Activated T-helper 1 cell treated with anti-CD3 and anti-CD28 coated beads, Interleukin-2, amount 50 U/mL, for 16 hours (primary cell): ENCODE measurements at places on chromosomes 11 and 22.

DNA sequence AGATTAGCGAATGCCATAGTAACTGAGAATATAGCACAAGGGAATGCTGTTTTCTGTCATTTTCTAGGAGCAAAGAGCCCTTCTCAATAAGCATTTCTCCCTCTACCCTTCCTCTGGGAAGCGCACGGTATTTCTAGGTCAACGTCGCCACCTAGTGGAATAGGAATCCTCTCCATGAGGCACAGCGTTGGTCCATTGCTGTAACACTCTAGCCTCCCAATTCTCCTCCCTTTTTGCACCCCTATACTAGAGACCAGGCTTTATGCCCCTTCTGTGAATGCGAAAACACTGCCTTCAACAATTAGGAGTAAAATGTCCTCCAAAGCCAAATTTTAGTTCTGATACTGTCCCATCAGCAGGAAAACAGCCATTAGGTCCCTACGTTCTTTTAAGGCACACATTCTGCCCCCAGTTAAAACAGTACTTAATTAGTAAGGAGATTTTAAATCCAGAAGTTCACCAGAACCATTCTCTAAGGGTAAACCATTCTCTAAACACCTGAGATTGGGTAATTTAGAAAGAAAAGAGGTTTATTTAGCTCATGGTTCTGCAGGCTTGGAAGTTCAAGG is 12.8 kb upstream of the HYLS1 start:
- DNase-seq, result no peak

DNA sequence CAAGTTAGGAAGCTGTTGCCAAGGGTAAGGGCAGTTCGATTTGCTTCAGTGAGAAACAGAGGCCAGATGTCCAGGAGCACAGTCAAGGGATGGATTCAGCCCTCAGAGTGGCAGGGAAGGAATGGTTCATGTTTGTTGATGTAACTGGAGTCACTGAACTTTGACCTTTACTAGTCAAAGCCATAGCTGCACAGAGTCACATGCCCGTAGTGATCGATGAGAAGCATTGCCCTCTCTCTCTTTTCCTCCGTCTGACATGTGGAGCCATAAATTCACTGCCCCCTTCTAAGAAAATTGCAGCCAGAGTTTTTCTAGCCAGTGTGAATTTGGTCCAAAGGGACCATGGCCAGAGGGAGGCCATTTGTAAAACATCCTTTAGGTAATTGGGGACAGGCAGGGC is 124.1 kb upstream of the MTNR1B start:
- no peak for DNase-seq

- no peak for DNase-seq
Measured at GRCh38 chr11:102590276-102591049, 34.7 kb downstream of the MMP20 start.

GRCh38 chr11:47506373-47506772 is 46.6 kb downstream of the CELF1 start:
- no peak for DNase-seq

DNA sequence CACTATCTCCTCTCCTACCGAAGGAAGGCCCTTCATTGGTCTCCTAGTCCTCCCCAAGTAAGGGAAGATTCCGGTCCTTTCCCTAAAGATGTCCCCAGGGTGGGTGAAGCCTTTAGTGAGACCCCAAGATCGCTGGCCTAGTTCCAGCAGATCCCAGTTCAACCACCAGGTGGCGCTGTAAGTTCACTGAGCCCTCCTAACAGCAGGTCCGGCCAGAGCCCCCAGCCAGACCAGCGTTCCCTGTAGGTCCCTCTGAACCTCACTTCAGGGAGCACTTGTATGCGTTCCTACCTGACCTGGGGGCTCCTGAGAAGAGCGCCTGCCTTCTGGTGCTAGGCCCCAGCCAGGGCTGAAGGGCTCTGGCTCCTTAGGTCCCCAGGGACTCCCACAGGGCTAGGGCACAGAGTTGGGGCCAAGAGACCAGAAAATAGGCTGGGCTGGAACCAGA is 38.1 kb downstream of the LMO1 start:
- DNase-seq, result peak; percentile 49

GRCh38 chr11:116939499-116939898 is 102.1 kb upstream of the APOA1 start:
- no peak for DNase-seq

- DNase-seq, result no peak
Measured at GRCh38 chr22:47195156-47195483, 432.7 kb downstream of the TBC1D22A start.

DNA sequence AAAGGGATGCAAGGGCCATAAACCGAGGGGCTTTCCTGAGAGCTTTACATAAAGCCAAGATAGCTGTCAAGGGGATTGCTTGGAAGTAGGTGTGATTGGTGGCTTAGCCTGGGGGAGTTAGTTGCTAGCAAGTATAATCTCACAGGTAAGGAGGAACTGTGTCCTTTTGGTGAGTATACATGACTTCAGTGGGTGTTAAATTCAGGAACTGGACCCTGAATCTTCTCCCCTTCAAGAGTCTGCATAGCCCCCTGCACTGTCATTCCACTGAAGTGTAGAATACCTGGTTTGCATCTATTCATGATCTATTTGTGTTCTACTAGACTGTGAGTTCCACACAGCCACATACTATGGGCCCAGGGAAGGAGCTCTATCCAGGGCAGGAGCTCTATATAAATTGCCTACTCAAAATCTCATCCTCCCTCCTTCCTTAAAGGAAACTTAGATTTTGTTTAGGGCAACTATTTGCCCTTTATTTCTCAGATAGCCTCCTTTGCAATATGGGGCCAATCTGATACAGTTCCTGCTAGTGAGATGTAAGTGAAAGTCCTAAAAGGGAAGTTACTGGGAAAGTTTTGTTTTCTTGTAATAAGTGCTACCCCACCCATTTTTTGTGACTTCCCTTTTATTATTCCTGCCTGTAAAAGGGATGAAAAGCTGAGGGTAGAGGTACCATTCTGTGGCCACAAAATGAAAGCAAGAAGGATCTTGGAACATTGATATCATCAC is 120.5 kb downstream of the PGR start:
- DNase-seq, result no peak

DNA sequence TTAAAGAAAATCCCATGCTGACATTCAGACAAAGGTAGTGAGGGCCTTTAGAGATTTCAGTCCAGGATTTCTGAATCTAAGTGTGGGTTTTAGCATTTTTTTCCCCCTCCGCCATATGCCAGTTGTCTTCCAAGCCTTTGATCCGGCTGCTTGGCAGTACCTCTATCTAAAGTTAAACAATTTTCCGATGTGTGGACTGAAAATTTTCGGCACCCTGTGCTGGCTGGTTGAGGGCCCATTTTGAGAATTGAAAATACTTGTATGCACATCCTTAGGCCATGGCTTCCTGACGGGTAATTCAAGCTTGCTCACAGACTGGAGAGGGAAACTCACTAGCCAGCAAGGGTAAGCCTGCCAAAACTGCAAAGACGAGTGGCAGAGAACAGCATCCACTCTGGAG is 131.9 kb upstream of the NARS2 start:
- no peak for DNase-seq

- no peak for DNase-seq
Measured at GRCh38 chr11:124877910-124878758, 12.9 kb downstream of the ROBO3 start.

DNA sequence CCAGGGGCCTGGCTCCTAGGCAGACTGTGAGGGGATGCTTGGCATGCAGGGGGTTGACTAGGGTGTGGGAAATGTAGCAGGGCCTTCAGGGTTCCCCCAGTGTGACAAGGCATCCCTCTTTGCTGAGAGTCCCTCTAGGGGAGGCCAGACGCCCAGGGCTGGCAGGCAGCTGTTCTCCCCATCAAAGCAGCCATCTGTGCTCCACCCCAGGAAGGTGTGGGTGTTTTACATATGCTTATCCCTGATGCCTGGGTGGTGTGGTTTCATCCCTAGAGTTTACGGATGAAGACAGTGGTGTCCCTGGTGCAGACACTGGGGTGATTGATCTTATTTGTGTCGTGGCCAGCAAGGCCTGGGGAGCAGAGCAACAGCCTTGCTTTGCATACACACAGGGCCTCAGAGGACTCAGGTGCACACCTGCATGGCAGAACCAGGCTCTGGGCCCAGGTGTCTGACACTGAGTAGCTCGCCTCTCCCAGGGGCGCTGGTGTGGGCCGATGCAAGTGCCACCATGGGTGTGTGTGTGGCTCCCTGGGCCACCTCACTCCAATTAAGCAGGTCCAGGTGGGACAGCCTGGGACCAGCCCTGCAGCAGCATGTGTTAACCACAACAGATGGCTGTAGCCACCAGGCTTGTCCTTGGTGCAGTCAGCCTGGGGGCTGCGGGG is 74.2 kb downstream of the MED15 start:
- DNase-seq, result no peak

DNA sequence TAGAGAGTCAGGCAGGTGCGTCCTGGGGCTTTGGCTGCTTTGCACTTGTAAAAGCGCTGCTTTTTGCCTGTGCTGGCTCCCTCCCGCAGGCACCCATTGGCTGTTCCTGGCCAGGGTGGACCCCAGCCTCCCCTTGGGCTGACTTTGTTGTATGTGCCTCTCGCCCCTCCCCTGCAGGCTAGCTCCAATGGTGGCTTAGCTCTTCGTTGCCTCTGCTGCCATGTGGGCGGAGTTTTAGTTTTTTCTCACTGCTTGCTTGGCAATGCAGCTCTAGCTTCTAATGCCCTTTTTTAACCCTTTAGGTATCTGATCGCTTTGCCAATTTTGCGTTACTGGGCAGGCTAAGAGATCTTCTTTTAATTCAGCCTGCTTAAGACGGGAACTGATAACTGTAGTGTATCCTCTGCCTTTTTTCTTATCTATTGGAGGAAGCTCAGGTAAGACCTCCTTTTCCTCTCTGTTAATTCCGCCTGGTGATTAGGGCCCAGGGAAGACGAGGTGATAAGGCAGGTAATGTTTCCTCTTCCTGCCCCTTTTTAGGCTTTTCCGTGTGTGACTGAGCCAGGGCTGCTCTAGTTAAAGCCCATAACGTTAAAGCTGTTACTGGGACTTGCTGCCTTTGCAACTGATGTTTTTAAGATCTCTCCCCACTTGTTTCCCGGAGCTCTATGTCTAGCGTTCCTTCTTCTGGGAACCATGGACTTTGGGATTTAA is 11.7 kb upstream of the GLYATL1 start:
- DNase-seq, result no peak

DNA sequence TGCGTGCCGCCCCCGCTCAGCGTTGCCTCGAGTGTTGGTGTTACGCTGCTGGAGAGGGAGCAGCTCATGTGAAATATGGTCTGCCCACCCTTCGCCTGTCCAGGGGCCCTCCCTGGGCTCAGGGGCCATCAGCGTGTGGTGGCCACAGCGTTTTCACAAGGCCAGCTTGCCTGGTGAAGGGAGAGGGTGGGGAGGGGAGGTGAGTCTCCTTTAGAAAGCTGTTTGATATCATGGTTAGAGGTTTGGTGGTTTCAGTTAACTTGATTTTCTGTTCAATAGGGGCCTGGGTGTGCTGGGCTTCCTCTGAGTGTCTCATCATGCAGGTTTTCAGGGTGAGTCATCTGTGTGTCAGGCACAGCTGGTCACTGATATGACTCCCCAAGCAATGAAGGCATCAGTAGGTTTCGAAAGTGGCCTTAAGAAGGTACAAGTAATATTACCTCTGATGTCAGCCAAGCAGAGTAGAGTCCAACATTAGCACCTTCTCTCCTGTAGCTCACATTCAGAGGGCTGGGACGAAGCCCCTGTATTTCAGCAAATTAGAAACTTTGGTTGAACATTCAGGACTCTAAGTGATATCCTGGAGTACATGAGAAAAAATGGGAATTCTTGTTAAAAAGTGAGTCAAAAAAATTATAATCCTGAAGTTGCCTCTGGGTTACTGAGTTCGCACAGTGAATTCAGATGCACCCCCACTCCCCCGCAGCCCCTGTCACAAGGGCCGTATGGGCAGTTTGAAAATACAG is 172.5 kb downstream of the TBC1D22A start:
- DNase-seq, result no peak

DNA sequence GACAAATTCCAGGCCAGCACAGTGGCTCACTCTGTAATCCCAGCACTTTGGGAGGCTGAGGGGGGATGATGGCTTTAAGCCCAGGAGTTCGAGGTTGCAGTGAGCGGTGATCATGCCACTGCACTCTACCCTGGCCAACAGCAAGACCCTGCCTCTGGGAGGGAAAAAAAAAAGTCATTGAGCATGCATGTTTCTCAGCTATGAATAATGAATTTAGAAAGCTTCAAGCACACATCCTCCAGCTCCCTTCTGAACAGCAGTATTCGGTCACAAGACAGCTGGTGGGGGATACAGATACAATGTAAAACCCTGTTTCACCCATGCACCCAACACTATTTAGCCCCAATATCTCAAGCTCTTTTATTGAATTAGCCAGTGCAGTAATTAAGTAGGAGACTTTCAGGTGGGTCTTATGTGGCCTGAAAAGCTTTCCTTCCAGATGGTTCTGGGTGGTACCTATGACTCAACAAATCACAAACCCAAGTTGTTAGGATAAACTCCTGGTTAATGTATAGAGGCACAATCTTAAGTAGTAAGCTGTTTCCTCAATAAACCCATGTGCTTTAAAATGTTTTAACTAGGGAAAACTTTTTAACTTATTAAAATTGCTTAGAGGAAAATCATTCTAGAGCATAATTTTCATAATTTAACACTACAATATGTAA is 13.4 kb downstream of the PRDM10 start:
- no peak for DNase-seq

GRCh38 chr11:35347173-35347878 is 72.0 kb downstream of the SLC1A2 start:
- DNase-seq, result no peak

DNA sequence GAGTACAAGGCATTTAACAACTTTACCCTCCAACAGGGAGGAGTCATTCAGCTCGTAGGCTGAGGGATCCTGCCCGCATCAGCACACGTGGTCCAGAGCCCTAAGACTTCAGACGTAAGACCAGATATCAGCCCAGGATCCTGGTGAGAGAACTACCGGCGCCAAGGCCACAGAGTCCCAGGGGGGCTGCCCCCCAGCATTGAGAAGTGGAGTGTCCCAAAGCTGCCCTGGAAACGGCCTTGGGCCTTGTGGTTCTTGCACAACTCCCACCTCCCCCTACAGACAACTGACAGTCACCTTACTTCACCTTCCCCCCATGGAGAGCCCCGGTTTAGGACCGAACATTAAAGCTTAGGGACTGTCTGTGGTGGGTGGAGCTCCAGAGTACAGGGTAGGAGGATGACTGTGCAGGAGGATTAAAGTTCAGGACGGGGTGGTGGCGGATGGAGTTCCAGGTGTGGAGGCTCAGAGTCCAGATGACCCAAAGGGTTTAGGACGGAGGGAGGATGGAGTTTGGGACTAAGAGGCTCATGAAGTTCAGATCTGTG is 1.0 kb downstream of the C11orf91 start:
- DNase-seq, result no peak

- no peak for DNase-seq
Measured at GRCh38 chr11:46916286-46917108, 1.9 kb downstream of the LRP4 start.

- no peak for DNase-seq
Measured at GRCh38 chr11:75770102-75770501, 1.5 kb downstream of the DGAT2 start.

- no peak for DNase-seq
Measured at GRCh38 chr11:31415435-31415834, 45.8 kb downstream of the DNAJC24 start.
